Inflammatory macrophage (primary cell): ENCODE measurements at places on chromosomes 4 and X.

GRCh38 chr4:158192439-158193158 is 17.7 kb upstream of the TMEM144 start:
- no peak for DNase-seq

DNA sequence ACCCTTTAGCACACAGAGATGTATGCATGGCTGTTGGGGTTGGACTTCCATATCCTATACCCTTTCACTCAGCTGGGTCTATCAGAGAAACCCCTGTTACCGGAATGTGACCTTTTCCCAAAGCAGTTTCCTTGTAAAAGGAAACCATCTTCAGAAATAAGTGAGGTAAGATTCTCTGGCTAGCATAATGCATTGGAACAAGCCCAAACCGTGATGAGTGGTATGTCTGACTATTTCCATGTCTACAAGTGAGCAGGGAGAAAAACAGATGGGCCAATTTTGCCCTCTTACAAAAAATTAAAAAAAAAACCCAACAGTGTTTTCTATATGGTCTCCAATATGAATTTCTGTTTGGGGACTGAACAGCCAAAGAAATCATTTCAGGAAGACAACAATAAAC is 283.9 kb downstream of the SMARCA1 start:
- no peak for DNase-seq

- DNase-seq: no peak
Observed at GRCh38 chrX:95995583-95995982, 689.1 kb upstream of the DIAPH2 start.

- no peak for DNase-seq
Observed at GRCh38 chr4:41746440-41747229, 1.9 kb downstream of the PHOX2B start.

- no peak for DNase-seq
Observed at GRCh38 chrX:19954335-19955096, 36.3 kb downstream of the BCLAF3 start.

DNA sequence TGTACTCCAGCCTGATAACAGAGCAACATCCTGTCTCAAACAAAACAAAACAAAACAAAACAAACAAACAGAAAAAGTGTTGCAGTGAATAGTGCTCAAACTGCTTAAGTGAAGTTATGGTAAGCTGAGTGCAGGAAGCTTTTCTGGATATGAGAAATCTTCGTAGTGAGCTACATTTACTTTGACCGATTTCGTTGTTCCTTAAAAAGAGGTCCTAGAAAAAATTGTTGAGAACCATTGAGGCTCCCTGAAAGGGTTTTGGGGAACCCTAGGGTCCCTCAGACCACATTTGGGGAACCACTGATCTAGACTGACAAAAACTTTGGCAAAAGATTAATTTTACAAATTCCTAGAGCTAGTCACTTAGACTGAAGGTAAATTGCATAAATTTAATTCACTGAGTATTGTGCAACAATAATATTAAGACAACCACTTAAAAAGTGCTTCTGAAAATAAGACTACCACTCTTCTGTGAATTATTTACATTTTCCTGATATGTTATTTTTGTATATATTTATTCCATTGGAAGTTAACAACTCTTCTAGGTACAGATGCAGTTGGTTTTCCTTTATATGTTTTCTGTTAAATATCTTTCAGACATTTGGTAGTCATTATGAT is 149.6 kb downstream of the FHIP1A start:
- no peak for DNase-seq

DNA sequence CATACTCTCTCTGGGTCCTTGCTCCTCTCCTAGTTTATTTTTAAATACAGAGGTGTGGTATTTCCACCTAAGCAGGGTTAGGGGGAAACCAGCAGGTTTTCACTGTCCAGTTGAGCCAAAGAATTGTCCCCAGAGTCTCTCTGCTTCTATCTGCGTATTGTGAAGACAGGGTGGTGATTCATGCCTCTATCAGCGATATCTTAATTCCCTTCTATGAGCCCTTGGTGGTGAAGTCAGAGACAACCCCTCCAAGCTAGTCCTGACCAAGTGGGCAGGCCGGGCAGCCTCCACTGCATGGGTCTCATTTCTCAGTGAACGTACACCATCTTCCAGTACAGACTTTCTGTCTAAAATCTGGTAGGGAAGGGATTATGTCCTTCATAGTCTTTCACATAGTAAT is 100.5 kb upstream of the GPR34 start:
- no peak for DNase-seq

DNA sequence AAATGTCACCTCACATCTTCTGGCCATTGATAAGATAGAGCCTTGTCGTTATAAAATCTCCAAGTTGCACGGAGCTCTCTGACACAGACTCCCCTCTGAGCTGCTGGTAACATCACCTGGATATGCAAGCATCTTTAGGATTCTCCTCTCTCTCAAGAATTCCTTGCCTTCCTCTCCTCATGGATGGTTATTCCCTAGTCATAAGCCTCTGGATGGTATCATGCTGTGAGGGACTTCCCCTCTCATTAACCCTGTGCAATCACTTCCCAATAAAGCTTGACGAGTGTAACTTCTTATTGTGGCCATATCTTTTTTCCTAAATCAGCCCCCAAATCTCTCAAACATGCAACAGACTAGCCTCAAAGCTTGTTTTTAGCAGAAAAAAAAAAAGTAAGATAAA is 1057.0 kb upstream of the SLIT2 start:
- DNase-seq: no peak

DNA sequence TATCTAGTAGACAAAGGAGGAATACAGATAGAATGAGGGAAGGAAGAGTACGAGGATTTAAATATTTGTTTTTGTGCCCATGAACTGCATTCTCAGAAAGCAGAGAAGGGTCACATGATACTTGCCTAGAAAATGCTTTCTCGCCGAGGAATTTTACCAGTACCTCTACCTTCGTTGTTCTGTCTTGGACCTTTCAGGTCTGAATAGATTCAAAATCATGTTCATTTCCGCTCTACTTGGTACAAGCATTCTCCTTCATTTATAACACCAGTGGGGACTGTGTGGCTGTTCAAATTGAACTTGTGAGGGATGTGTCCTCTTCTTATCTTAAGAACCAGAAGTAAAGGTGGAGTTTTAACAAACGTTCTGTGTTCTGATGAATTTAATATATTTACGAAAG is 1.9 kb downstream of the USP38 start:
- DNase-seq: no peak

GRCh38 chr4:52431869-52432268 is 227.2 kb downstream of the USP46 start:
- DNase-seq: no peak

GRCh38 chr4:166065324-166065723 is 192.3 kb downstream of the TLL1 start:
- no peak for DNase-seq

DNA sequence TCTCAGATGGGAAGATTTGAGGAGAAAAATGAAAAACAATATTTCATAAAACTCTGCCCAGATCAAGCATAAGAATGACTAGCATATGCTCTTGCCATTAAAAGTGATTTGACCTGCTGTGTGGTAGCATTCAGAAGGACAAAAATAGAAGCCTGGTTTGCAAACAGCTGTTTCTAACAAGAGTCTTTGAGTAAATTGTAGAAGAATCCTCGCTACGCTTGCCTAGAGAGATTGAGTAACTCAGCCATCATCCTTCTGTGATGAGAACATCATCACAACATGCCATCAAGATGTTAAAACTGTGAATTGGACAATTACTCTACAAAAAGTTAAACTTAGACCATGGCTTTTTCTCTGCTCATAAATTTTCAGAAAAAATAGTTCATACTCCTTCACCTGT is 168.9 kb upstream of the PUDP start:
- no peak for DNase-seq

- DNase-seq: no peak
Observed at GRCh38 chrX:53072418-53073114, 9.6 kb upstream of the TSPYL2 start.

DNA sequence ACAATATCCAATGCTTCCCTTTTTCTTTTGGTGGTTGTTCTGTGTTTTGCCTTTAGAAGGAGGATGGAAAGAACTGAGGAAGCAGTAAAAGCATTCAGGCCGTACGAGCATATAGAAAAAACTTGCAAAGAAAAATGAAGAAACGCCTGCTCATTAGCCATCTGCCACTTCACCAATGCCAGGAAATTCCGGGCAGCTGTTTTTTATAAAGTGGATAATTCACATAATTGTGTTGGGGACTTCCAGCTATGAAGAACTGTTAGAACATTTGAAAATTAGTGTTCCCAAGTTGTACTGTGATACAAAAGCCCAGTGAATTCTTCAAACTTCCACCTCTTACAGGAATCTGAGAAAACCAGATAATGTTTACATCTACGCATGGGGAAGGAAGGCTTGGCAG is 11.7 kb downstream of the RELL1 start:
- peak; percentile 35 for DNase-seq

DNA sequence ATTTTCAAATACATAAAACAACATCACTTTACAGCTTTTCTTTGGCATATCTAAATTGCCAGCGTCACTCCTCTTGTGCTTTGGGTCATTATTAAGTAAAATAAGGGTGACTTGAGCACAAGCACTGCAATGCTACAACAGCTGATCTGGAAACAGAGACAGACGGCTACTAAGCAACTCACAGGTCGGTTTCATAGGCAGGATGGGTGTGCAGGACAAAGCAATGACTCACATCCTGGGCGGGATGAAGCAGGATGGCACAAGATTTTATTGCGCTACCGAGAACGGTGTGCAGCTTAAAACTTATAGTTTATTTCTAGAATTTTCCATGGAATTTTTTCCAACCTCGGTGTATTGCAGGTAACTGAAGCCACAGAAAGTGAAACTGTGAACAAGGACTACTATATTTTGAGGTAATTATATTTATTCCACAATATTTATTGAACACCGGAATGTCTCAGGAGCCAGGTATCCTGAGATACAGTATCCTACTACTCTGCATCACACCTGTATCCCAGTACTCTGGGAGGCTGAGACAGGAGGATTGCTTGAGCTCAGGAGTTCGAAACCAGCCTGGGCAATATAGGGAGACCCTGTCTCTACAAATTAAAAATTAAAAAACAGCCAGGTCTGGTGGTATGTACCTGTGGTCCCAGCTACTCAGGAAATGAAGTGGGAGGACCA is 215.5 kb downstream of the APBB2 start:
- DNase-seq: peak; percentile 43

- peak; percentile 64 for DNase-seq
Observed at GRCh38 chr4:39699687-39700409, 1.9 kb downstream of the UBE2K start.

- no peak for DNase-seq
Observed at GRCh38 chr4:123408471-123409084, 12.0 kb downstream of the SPRY1 start.

- DNase-seq: peak; percentile 42
Observed at GRCh38 chrX:44280116-44280515, 63.4 kb downstream of the EFHC2 start.

GRCh38 chr4:113397114-113397701 is 347.8 kb downstream of the ANK2 start:
- DNase-seq: no peak

GRCh38 chr4:133484287-133484686 is 335.2 kb downstream of the PCDH10 start:
- DNase-seq: no peak

GRCh38 chr4:9933184-9933583 is 88.1 kb downstream of the SLC2A9 start:
- no peak for DNase-seq

DNA sequence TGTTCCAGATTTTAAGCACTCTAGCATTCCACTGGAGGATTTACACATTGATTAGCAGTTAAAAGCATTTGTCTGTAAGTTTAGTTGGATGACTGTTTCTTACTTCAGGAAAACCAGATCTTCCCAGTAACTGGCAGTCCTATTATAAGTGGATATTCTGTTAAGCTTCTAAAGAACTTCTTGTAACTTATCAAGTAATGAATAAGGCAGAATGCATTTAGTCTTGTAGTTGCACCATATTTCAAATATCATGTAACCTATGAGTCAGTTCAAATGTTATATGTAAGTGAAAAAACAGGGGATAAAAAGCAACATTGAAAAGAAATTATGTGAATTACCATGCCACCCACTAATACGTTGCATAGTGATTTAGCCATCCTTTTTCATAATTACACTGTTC is 30.2 kb upstream of the TENM3 start:
- no peak for DNase-seq

DNA sequence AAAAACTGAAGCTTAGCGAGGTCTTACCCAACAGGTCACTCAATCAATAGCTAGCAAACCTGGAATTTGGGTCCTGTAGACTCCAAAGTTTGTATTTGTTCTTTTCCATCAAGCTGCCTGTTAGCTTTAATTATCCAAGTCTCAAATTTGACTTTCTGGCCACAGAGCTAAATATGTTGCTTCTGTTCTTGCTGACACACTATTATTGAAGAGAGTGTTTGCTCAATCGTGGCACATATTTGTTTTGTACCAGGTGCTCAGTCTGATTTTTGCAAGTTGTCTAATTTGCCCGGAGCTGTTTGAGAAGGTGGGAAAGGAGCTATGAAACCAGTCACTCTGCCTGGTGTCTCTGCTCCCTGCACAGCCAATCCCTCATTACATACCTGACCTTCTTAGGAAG is 41.7 kb upstream of the FRMD7 start:
- DNase-seq: no peak

- no peak for DNase-seq
Observed at GRCh38 chrX:109927663-109928273, 75.1 kb upstream of the TMEM164 start.

DNA sequence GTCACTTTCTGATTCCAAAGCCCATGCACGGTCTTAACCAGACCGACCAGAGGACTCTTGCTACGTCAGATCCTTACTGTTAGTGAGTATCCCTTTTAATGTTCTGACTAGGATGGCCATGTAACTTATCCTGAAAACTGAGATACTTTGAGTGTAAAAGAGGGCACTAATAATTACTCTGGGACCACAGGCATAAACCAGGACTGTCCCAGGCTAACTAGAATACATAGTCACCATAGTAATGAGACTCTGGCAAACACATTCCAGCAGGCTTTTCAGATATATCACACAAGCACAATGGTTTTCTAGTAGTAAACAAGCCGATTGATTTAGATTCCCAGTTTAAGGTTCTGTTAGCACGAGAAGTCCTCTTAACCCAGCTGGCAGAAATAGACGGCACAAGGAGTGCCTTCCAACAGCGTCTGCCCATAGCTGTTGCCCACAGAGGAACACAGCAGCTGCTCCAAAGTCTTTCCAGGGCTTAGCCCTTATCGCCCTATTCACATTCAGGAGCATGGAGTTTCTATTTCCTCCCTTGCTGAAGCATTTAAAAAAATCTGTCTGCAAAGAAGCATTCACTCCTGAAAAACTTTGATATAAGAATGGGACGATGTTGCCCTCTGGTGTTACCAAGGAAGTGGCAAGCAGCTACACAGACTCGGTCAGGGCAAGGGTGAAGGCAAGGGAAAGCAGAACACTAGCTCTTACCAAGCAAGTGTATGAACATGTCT is 92.4 kb downstream of the CXCL13 start:
- no peak for DNase-seq

DNA sequence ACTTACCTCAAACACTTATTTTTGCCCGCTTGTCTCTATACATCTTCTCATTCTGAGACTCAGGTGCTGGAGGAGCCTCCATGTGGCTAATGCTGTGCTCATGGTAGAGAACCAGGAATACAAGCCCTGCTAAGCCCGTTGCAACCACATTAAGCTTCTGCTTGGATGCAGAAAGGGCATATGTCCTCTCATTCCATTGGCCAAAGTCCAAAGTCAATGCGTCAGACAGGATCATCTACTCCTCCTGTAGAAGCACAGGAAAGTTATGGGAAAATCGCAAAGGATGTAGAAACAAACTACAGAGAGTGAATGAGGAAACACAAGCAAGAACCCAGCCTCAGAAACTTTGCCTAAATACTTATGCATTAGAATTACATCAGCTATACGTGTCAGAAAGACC is 124.5 kb upstream of the AGA start:
- DNase-seq: no peak

- no peak for DNase-seq
Observed at GRCh38 chr4:138728566-138728965, 287.0 kb upstream of the NOCT start.

- no peak for DNase-seq
Observed at GRCh38 chr4:80221161-80221560, 23.9 kb downstream of the PRDM8 start.
